ENCODE measurements at places on chromosomes 16 and 17. TPM values are rescaled to one million over a fixed set of nuclear protein-coding genes. Genes with fewer than 3 reads are reported as not detected.

DNA sequence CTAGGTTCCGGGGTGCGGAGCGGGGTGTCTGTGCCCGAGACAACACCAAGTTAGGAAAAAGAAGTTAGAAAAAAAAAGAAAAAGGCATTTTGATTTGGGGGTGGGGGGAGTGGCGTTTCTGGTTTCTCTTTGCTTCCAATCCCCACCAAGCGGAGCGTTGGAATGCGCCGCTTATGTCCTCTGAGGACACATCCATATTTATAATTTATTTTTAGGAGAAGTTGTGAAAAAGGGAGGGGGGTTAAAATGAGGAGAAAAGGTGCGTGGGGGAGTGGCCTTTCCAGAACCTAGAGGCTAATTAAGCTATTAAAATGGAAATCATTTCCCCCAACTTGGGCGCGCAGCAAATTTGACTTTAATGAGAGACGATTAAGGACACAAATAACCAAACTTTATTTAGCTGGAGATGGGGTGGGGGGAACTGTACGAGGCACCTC lies 232.1 kb downstream of the MRTFB start:
- peak overlapping the region; percentile 96 for H3K4me3 ChIP-seq
- H3K27ac ChIP-seq, result peak overlapping the region; percentile 71
- H3K36me3 ChIP-seq, result no peaks in the 10 kb centered on the region
- no peak for DNase-seq
- no peaks in the 10 kb centered on the region for H3K4me1 ChIP-seq

SLFN12 gene
- total RNA-seq, result 3.6 TPM

CEMP1 gene
- total RNA-seq, result not detected

KRT40 gene
- total RNA-seq, result not detected

DNA sequence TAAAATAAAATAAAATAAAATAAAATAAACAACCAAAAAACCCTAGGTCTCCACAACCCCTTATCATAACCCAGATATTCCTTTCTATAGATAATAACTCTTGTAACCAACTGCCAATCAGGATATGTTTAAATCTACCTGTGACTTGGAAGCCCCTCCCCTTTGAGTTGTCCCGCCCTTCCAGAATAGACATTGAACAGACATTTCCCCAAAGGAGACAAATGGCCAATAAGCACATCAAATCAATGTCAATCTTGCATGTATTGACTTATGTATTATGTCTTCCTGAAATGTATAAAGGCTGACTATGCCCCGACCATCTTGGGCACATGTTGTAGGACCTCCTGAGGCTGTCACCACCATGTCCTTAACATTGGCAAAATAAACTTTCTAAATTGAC lies 1.5 kb upstream of the MAPK7 start:
- H3K36me3 ChIP-seq, result peaks cover 23% of the 10 kb centered on the region
- peaks cover 23% of the 10 kb centered on the region for H3K4me1 ChIP-seq
- peak overlapping the region; percentile 95 for H3K27ac ChIP-seq
- no peaks in the 10 kb centered on the region for H3K27me3 ChIP-seq
- peak overlapping the region; percentile 98 for H3K4me3 ChIP-seq

- H3K27me3 ChIP-seq, result no peaks in the 10 kb centered on the region
- H3K4me1 ChIP-seq, result no peaks in the 10 kb centered on the region
- no peak overlapping the region for H3K27ac ChIP-seq
- no peaks in the 10 kb centered on the region for H3K36me3 ChIP-seq
- H3K4me3 ChIP-seq, result no peak overlapping the region
Measured at GRCh38 chr16:19898924-19899604, 14.4 kb upstream of the GPRC5B start.

DNA sequence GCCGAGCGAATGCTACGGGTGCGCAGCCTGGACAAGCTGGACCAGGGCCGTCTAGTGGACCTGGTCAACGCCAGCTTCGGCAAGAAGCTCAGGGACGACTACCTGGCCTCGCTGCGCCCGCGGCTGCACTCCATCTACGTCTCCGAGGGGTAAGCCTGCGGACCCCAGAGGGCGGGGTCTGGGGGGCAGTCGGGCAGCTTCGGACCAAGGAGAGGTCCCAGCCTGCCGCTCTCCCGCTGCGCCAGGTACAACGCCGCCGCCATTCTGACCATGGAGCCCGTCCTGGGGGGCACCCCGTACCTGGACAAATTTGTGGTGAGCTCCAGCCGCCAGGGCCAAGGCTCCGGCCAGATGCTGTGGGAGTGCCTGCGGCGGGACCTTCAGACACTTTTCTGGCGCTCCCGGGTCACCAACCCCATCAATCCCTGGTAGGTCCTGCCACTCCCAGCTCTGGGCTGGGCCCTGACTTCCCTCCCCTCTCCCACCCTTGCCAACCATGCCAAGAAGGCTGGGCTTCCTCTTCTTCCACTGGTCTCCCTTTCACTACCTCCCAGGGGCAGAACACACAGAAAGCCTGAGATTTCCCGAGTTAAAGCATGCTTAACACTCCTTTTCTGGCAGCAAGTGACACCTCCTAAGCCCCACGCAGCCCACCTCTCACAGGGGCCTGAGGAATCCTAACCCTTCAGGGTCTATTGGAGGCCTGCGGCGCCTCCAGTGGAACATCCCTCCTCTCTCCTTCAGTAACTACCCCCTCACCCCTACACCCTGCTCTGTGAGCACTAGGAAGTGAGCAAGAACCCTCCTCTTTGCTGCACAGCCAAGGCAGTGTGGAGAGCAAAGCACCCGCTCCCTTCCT lies 3.2 kb downstream of the NAGS start:
- peaks cover 21% of the 10 kb centered on the region for H3K27me3 ChIP-seq
- DNase-seq, result no peak
- H3K36me3 ChIP-seq, result no peaks in the 10 kb centered on the region
- H3K4me3 ChIP-seq, result peak overlapping the region; percentile 67
- peaks cover 60% of the 10 kb centered on the region for H3K4me1 ChIP-seq

GRCh38 chr16:69820926-69821541 lies 58.9 kb downstream of the WWP2 start:
- no peaks in the 10 kb centered on the region for H3K27me3 ChIP-seq
- DNase-seq, result no peak
- no peak overlapping the region for H3K27ac ChIP-seq

- H3K27ac ChIP-seq, result no peak overlapping the region
- H3K27me3 ChIP-seq, result no peaks in the 10 kb centered on the region
- H3K36me3 ChIP-seq, result no peaks in the 10 kb centered on the region
- DNase-seq, result no peak
Measured at GRCh38 chr17:64096037-64096436, 33.9 kb downstream of the ERN1 start.

WNT9B gene
- 22.1 TPM for total RNA-seq

AATK gene
- total RNA-seq, result 6.5 TPM

FOXJ1 gene
- not detected for total RNA-seq

DNA sequence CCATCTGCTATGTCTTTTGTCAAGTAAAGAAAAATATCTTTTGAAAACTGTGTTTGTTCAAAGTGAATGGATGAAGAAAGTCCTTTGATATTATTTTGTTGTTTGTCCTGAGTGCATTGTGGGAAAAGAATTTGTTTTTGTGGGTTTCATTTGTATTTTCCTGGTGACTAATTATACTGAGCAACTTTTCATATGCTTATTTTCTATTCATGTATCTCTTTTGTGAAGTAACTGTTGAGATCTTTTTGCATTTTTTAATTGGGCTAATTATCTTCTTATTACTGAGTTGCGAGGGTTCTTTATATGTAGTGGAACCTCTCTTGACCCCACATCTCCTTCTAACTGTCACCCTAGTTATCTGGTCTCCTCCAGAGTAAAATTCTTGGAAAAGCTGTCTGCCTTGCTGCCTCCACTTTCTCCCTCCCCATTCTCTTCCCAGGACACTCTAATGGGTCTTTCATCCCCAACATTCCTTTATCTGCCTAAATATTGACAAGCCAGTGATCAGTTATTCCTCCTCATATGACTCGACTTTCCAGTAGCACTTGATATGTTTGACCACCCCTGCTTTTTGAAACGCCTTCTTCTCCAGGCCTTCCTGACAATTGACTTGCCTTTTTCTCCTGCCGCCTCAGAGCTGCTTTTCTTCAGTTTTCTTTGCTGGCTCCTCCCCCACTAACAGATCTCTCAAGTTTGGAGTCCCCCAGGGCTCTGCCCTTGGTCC lies 117.6 kb upstream of the HAS3 start:
- H3K27me3 ChIP-seq, result no peaks in the 10 kb centered on the region
- H3K4me3 ChIP-seq, result no peak overlapping the region
- no peak for DNase-seq

DNA sequence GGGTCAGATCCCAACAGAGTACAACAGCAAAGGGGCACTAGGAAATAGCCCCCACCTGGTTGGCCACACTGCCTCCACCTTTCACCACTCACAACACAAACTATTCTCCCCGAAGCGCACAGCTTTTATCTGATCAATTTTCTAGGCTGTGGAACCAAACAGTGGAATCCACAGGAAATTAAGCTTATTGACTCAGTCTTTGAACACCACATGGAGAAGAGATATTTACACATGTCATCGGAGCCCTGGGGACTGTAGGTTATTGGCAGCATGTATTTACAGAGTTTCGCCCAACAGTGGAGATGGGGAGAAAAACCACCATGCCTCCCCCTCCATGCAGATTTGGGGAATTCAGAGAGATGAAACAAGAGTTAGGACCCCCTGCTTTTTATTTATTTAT lies 154.8 kb downstream of the XYLT1 start:
- H3K27ac ChIP-seq, result peak overlapping the region; percentile 95
- H3K36me3 ChIP-seq, result no peaks in the 10 kb centered on the region
- no peak overlapping the region for H3K4me3 ChIP-seq

GRCh38 chr16:68479271-68479670 lies 31.0 kb upstream of the SMPD3 start:
- no peaks in the 10 kb centered on the region for H3K4me1 ChIP-seq
- no peaks in the 10 kb centered on the region for H3K36me3 ChIP-seq
- no peak overlapping the region for H3K4me3 ChIP-seq
- H3K27me3 ChIP-seq, result no peaks in the 10 kb centered on the region

C16orf92 gene
- total RNA-seq, result not detected

TK1 gene
- 2.2 TPM for total RNA-seq

ZG16B gene
- total RNA-seq, result 0.79 TPM

- peaks cover 42% of the 10 kb centered on the region for H3K4me1 ChIP-seq
- H3K36me3 ChIP-seq, result no peaks in the 10 kb centered on the region
- H3K27me3 ChIP-seq, result no peaks in the 10 kb centered on the region
Measured at GRCh38 chr17:81020767-81021497, 14.0 kb upstream of the BAIAP2 start.

GRCh38 chr17:20114466-20114865 lies 105.3 kb downstream of the SPECC1 start:
- no peak overlapping the region for H3K27ac ChIP-seq
- H3K4me1 ChIP-seq, result no peaks in the 10 kb centered on the region
- no peaks in the 10 kb centered on the region for H3K27me3 ChIP-seq

GRCh38 chr17:69335058-69335457 lies 8.1 kb upstream of the ABCA5 start:
- no peak overlapping the region for H3K27ac ChIP-seq
- no peaks in the 10 kb centered on the region for H3K27me3 ChIP-seq
- no peaks in the 10 kb centered on the region for H3K36me3 ChIP-seq
- no peak for DNase-seq
- no peak overlapping the region for H3K4me3 ChIP-seq

DNA sequence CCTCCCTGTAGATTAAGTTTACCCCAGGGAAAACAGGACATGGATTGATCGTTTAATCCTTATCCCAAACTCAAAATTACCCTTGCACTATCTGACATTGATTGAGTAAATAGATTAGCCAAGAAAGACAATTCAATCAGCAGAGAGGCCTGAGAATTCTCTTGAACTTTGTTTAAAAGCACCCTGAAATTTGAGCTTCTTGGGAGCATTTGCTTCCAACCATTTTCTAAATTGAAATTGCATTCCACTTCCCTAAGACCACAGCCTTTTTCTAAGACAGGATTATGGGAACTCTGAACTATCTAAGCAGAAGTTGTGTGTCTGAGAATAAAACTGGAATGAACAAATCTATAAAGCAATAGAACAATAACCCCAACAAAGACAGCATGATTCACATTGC lies 76.6 kb upstream of the TNRC6A start:
- H3K4me3 ChIP-seq, result no peak overlapping the region
- no peak for DNase-seq
- no peaks in the 10 kb centered on the region for H3K27me3 ChIP-seq
- no peaks in the 10 kb centered on the region for H3K36me3 ChIP-seq
- H3K27ac ChIP-seq, result no peak overlapping the region

DNA sequence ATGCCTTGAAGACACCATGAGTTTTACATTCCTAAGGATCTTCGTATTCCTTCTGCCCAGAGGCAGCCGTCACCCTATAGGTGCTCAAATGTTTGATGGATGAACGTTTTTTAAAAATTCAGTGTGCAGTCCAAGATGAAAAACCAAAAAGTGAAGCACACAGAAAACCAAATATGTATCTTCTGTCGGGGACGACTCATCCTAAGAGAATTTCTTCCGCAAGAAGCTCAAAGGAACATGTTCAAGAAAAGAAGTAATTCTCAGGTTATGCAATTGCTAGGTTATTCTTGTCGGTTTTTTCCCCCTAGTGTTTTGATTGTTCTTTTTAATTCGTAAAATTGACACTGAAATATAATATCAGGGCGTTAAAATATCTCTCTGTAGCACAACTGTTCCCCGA lies 1.4 kb downstream of the CENPV start:
- H3K4me3 ChIP-seq, result peak overlapping the region; percentile 73
- H3K36me3 ChIP-seq, result peaks cover 18% of the 10 kb centered on the region
- H3K27me3 ChIP-seq, result no peaks in the 10 kb centered on the region

DNA sequence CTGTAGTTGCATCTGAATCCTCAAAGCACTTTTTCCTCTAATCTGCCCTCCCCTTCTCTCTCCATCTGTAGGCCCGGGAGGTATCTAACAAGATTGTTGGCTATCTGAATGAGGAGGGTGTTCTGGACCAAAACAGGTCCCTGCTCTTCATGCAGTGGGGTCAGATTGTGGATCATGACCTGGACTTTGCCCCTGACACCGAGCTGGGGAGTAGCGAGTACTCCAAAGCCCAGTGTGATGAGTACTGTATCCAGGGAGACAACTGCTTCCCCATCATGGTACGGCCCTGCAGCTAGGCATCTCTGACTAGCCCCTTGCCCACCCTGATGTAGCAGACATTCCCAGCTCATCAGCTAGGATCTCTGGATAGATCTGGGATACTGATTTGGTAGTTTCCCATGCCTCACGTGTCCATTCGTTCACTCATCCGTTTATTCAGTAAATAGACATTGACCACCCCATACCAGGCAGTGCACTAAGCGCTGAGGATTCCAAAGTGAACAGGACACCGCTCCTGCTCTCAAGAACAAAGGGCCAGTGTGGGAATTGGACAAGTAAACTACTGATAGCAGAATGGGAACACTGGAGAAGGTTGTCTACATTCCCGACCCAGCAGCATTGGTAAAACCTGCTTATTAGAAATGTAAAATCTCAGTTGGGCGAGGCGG lies 12.1 kb downstream of the LPO start:
- no peak overlapping the region for H3K4me3 ChIP-seq
- no peaks in the 10 kb centered on the region for H3K36me3 ChIP-seq
- peak; percentile 49 for DNase-seq
- H3K4me1 ChIP-seq, result no peaks in the 10 kb centered on the region

- H3K27me3 ChIP-seq, result no peaks in the 10 kb centered on the region
- H3K27ac ChIP-seq, result no peak overlapping the region
- no peaks in the 10 kb centered on the region for H3K36me3 ChIP-seq
- DNase-seq, result no peak
- no peak overlapping the region for H3K4me3 ChIP-seq
- no peaks in the 10 kb centered on the region for H3K4me1 ChIP-seq
Measured at GRCh38 chr16:65965628-65966027, 400.9 kb upstream of the CDH5 start.

- DNase-seq, result no peak
- peaks cover 13% of the 10 kb centered on the region for H3K4me1 ChIP-seq
- no peaks in the 10 kb centered on the region for H3K27me3 ChIP-seq
- no peak overlapping the region for H3K27ac ChIP-seq
Measured at GRCh38 chr16:82682767-82683166, 56.0 kb downstream of the CDH13 start.

All from right atrium auricular region (tissue), 2 donors.